ENCODE measurements at places on chromosomes 1 and 21. TPM values are rescaled to one million over a fixed set of nuclear protein-coding genes. Genes with fewer than 3 reads are reported as not detected.

Gene CD1E
- total RNA-seq, result 2.5 TPM

Gene HSD3B1
- not detected for total RNA-seq

Gene CFAP57
- total RNA-seq, result not detected

GRCh38 chr1:50633465-50633864, 210.2 kb upstream of the DMRTA2 start:
- no peaks in the 10 kb centered on the region for H3K27me3 ChIP-seq
- H3K4me3 ChIP-seq, result no peak overlapping the region
- H3K4me1 ChIP-seq, result no peaks in the 10 kb centered on the region
- no peaks in the 10 kb centered on the region for H3K36me3 ChIP-seq

Gene LCE3D
- 57.5 TPM for total RNA-seq

Gene GBP1
- total RNA-seq, result 17.4 TPM

- H3K4me3 ChIP-seq, result no peak overlapping the region
- H3K27me3 ChIP-seq, result no peaks in the 10 kb centered on the region
- H3K27ac ChIP-seq, result no peak overlapping the region
- no peaks in the 10 kb centered on the region for H3K36me3 ChIP-seq
- peaks cover 25% of the 10 kb centered on the region for H3K4me1 ChIP-seq
Measured at GRCh38 chr1:81921851-81922462, 121.2 kb downstream of the ADGRL2 start.

DNA sequence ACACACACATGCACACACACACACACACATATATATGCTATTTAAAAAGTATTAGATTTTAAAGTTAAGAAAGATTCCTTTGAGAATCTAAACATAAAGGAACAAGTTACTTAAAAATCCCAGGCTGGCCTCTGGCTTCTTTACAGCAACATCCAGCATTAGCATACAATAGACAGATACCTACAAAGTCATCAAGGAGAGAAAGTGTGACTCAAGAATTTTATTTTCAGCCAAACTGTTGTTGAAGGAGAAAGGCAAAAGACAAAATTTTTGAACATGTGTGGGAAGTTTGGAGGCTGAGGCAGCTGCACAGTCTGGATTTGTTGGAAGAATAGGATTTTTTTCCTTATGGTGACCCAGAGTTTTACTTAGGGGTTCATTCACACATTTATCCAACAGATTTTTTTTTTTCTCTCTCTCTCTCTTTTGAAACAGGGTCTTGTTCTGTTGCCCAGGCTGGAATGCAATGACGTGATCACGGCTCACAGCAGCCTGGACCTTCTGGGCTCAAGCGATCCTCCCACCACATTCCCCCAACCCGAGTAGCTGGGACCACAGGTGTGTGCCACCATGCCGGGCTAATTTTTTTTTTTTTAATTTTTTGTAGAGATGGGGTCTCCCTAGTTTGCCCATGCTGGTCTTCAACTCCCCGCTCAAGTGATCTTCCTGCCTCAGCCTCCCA, 24.0 kb upstream of the SPOCD1 start:
- H3K36me3 ChIP-seq, result no peaks in the 10 kb centered on the region
- no peak for DNase-seq
- no peaks in the 10 kb centered on the region for H3K27me3 ChIP-seq
- H3K27ac ChIP-seq, result no peak overlapping the region

All from vagina (tissue), 2 donors.